ENCODE measurements at places on chromosomes 5 and 9.
A peak's percentile ranks its signal among the peaks of the same experiment; 100 is the strongest.

- DNase-seq, result no peak
Measured at GRCh38 chr5:160128632-160129031, 9.4 kb upstream of the PWWP2A start.

DNA sequence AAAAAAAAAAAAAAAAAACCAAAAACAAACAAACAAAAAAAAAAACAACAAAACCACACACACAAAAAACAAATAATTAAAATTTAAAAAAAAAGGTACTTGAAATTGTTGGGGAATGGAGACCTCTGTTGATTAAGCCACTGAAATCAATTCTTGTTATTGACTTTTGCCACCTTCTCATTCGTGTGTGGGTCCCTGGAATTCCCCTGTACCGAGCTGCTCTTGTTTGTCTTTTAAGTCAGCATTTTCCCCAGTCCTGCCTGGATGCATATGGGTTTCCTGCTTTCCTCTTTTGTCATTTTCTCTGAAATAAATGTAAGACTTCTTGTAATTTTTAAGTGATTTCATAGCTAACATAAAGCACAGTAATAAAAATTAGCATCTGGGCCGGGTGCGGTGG lies 45.5 kb downstream of the GPBP1 start:
- DNase-seq, result no peak

GRCh38 chr5:23269981-23270380 lies 237.4 kb upstream of the PRDM9 start:
- no peak for DNase-seq

DNA sequence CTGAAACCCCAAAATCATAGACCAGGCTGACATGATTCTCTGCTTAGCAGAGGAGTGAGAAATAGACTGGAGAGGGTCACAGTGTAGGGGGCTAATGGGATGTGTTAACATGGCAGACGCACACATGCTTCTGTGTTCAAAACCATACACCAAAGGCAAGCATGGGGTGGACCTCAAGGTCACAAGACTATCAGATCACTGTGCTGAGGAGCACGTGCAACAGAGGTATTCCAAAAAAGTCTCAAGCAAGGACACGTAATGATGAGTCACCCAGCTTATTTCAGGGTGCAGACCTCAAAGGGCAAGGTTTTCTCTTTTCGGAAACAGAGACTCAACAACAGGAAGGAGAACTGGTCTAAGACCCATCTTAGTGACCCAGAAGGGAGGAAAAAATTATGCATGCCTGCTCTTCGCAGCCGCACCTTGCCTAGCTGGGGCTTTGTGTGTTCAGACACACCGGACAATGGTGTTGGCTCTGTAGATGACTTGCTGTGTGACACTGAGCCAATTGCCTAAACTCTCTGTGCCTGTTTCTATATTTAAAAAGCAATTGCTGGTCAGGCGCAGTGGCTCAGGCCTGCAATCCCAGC lies 20.3 kb downstream of the WHRN start:
- peak; percentile 15 for DNase-seq

- no peak for DNase-seq
Measured at GRCh38 chr5:22500556-22500955, 352.6 kb downstream of the CDH12 start.

DNA sequence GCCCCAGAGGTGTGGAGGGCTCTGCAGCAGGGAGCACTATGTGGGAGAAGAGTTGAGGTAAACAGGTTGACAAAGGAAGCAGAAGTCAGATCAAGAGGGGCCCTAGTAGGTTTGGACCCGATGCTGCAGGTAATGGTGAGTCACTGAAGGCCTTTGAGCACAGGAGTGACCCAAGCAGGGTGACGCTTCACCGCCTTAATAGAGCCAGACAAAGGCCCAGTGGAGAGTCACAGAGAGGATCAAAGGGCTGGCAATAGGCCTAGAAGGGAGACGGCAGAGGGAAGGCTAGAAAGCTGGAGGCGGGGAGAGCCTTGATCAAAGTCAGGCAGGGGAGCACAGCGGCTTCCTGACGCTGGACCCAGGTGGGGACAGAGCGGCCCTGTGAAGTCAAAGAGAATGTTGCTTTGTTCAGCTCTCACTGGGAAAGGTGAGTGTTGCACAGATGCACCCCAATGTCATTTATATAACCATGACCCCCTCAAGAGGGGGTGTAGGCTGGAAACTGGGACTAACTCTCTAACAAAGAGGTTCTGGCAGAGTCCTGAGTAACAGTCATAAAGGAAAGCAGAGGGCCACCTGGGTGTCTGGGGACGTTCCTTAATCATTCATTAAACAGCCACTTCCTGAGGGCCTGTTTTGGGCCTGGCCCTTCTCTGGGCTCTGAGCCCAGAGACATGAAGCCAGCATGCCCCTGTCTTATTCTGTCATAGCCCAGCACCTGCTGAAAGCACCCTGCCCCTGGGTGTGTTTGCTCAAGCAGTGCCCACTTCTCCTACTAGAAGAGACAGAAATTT lies 9.8 kb upstream of the CPLX2 start:
- DNase-seq, result no peak

DNA sequence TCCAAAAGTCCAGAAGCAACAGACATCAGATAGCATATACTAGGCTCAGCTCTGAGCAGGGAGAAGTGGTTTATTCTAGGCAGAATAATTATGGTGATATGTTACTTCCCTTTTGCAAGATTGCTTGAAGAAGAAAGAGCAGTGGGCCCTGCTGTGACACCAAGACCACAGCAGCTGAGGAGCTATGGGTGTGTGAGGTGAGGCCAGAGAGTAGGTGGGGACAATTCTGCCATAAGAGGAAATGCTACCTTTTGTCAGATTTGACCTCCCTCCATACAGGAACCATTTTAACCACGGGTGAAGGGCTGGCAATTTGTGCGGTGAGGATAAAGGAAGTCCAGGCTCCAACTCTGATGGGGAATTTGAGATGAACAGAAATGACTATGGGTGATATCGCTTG lies 51.3 kb downstream of the TNFSF15 start:
- DNase-seq, result no peak

GRCh38 chr9:124800306-124801259 lies 23.6 kb downstream of the OLFML2A start:
- no peak for DNase-seq
